ENCODE measurements at places on chromosomes 1 and 21. TPM values are rescaled to one million over a fixed set of nuclear protein-coding genes. Genes with fewer than 3 reads are reported as not detected.

TCHH gene
- 0.09 TPM for total RNA-seq

CFAP45 gene
- total RNA-seq: 1.1 TPM

DNA sequence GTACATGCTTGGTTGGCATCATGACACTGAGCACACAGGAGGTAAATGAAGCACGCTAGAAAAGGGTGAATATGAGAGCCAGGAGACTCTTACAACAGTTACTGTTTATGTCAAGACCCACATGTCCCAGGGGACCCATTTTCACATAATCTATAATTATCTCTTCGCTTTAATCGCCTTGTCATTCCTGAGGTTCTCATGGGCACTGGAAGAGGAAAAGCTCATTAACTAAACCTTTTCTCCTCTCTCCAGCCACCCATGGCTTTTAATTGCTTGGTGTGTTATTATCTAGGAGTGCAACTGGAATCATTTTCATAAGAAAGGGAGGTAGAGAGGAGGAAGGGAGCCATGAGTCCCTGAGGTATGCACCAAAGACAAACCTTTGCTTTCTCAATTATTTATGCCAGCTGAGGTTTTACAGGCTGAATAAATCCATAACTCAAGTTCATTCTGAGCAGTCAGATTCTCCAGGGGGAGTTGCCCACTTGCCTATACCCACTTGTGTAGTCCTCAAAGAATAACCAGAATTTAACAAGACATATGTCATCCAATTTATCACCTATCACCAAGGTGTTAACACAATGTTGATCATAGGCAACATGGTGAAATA is 77.4 kb downstream of the ACBD6 start:
- DNase-seq: no peak

DNA sequence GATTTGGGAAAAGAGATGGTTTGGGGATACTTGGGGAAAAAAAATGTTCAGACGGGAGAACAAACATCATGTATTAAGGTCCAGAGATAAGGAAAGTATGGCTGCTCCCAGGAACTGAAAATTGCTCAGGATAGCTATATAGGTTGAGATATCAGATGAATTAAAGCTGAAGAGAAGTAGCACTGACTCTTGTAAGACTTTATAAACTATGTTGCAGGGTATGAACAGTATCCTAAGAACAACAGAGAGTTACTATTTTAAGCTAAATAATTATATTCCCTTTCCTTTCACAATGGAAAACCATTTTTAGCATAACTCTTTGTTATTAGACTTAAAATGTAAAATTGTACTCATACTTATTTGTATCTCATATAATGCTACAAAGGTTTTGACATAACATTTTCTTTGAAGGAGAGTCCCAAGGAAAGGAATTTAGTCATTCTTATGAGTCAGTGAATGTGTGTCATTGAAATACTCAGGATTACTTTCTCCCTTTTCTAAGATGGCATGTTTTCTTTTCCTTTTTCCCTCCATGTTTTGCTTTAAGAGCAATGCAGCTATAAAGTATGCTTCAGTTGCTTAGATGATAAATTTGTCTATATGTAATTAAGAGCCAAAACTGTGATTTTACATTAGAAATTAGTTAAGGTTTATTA is 139.4 kb upstream of the KIAA1614 start:
- DNase-seq: no peak

MPZ gene
- total RNA-seq: 3.3 TPM

FAM177B gene
- not detected for total RNA-seq

OR2L8 gene
- total RNA-seq: not detected

DNA sequence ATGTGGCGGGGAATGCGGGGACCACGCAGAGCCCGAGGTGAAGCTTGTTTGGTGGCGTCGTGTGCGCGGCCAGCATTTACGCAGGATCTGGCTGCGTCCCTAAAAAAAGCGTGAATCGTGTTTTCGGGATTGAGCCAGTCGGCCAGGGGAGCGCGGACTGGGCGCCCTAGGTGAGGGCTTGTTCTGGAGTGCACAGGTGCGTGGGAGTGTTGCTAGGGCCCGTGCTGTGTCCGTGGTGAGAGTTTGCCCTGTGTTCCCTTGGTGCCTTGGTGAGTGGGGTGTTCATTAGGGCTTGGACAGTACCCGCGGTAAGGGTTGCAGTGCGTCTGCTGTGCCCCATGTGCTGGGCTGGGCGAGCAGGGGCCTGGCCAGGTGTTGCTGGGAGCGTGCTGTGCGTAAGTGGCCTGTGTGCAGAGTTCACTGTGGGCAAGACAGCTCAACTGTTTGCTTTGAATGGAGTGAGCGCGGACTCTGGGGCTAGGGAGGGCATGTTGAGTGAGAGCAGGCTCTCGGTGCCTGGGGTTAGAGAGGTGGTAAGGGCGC is 673 bp downstream of the CD46 start:
- peak; percentile 71 for DNase-seq

PTGER3 gene
- 0.38 TPM for total RNA-seq

GRCh38 chr1:19969898-19970660 is 9.3 kb downstream of the PLA2G2A start:
- no peak for DNase-seq

RNU5D-1 gene
- total RNA-seq: not detected

DNA sequence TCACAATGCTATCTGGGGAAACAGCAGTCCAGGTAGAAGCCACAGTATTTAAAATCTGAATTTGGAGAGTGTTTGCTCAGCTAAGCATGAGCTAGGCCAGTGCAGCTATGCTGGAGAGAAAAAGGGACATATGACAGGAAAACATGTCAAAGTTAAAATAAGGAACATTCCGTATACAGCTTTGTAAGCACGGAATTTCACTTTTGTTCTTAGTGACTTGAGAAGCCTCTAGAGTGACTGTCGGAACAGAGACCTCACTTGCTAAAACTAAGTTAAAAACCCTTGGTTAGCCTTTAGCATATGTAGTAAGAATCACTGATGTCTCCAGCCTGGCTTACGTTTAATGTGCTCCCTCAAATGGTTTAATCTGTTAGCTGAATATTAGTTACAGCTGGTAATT is 661.7 kb downstream of the KCNT2 start:
- no peak for DNase-seq

DNA sequence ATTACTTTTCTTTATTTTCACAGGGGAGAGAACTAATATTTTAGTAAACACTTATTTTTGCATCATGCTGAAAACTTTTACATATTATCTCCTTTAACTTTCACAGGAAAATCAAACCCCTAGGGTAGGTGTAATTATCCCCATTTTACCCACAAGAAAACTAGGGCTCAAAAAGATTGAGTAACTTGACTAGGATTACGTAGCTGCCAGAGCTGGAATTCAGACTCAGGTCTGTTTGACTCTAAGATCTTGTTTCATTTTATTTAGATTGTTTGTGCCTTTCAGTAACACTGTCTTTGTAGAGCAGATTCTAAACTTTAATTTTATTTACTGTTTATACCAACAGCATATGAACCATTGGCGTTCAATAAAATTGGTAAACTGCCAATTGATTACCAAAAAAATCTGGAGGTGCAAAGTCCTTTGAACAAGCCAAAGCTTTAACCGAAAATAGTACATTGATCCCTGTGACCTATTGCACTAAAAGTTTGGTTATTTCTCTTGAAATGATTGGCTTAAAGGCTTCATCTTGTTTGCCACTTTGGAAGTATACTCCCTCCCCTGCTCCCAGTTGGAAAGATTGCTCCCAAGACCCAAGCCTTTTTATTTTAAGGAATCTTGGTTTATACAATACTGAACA is 71.0 kb upstream of the WDR26 start:
- DNase-seq: no peak

DNA sequence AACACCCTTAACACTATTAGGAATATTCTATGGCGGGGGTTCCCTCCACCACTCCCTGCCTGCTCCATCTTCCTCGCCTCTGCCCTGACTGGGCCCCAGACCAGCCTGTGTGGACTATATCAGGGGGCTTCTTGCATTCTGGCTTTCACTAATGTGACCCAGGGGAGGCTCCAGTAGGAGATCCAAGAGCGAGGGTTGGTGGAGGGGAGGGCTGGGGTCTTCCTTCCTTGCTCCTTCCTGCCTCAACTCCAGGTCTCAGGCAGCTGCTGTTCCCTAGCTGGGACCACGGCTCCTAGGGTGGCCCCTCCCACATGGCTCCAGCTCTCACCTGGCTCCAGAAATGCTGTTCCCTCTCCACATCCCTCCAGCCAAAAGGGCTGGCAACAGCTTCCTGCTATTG is 257.4 kb downstream of the MATN1 start:
- no peak for DNase-seq

S100A4 gene
- total RNA-seq: 4.9 TPM

LRRC7 gene
- total RNA-seq: 2.2 TPM

S100A2 gene
- 3.9 TPM for total RNA-seq

NECTIN4 gene
- not detected for total RNA-seq

GRCh38 chr1:9196129-9197040 is 38.2 kb upstream of the H6PD start:
- peak; percentile 90 for DNase-seq
